ENCODE measurements at places on chromosomes 11 and 22.
A peak's percentile ranks its signal among the peaks of the same experiment; 100 is the strongest.

DNA sequence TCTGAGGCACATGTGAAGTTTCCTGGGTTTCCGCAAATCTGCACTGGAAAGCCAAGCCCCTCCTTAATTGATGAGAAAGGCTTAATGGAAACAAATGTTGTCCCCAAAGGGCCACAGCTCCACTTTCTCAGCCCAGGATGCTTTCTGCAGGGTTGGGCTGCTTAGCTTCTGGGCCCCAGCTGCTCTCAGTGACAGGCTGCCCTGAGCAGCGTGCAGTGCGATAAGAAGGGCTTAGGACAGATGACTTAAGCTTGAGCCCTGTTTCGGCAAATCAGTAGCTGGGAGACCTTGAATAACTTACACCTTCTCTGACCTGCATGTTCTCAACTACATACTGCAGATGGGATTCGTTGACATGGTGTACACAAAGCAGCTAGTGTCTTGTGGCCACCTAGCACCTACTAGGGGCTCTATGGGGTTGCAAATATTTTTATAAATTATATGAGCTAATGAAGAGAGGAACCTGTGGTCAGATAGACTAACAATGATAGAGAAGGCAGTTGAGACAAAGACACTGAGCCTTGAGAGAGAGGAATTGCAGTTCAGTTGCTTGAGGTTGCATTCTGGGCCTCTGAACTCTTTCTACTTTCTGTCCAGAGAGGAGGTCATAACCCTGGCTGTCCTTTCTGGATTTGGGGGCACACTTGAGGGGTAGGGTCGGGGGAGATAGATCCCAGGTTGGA lies 11.5 kb downstream of the STX3 start:
- no peak for DNase-seq

DNA sequence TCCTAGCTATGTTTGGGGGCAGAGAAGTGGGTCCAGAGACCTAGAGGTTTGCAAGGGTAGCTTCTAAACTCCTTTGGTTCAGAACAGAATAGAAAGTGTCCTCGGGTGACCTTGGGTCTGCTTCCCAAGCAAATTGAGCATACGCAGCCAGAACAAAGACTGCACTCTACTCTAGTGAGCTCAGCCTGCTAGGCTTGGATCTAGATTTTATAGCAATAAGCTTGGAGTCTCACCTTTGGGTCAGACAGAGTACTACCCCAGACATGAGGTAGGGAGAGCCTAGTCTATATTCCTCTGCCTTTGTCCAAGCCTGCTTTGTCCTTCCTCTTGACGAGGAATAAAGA lies 52.6 kb upstream of the ELF5 start:
- no peak for DNase-seq

- DNase-seq, result no peak
Measured at GRCh38 chr11:43894546-43894945, 13.9 kb downstream of the ALKBH3 start.

GRCh38 chr11:61126256-61126655 lies 24.0 kb downstream of the CD5 start:
- no peak for DNase-seq

- no peak for DNase-seq
Measured at GRCh38 chr11:68282141-68282860, 10.5 kb upstream of the C11orf24 start.

DNA sequence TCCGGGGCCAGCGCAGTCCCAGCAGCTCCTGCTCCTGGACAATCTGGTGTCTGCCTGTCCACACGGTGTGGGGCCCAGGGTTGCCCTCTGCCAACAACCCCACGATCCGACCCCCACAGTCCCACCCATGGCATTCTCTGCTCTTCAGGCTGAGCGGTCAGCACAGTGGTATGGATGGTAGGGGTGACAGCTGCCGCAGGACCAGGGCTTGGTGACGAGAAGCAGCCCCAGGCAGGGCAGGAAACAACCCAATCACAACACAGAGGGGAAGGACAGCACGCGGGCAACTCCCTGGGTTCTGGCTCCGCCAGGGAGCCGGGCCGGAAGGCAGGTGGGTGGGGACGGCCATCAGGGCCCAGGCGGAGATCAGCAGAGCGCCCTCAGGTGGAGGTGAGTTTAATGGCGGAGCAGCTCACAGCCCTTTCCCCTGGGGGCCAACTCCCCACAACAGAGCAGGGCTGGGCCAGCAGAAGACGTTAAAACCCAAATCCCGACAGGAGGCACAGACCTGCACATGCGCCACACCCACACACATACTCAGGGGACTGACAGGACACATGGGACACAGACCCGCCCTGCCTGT lies 5.3 kb upstream of the CHADL start:
- DNase-seq, result no peak

DNA sequence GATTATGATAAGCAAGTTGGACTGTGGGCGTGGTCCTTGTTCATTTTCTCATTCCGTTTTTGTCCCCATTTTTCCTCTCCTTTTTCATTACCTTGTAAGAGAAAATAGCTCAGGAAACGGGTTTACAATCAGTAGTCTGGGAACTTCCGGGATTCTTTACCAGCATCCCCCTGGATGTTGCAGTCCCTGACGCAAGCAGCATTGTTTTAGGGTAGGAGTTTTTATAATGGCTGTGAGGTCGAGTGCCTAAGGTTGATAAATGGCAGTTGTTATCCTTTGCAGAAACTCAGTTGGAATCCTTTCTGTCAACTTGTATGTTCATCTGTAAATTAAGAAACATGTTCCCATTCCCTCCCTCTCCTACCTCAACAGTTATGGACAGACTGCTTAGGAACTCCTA lies 68.3 kb downstream of the ARHGEF12 start:
- no peak for DNase-seq

DNA sequence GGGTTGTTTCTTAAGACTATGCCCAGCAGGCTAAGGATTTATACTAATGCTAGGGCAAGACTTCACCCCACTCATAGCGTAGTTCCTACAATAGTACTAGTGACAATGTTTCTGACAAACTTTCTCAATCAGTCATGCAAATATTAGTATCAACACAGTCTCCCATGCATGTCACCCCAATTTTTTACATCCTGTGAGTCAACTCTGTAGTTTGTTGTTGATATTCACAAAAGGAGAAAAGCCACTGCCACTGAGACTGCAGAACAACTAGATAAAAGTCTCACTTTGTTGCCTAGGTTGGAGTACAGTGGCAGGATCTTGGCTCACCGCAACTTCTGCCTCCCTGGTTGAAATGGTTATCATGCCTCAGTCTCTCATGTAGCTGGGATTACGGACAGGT lies 155.2 kb downstream of the RBFOX2 start:
- DNase-seq, result no peak

DNA sequence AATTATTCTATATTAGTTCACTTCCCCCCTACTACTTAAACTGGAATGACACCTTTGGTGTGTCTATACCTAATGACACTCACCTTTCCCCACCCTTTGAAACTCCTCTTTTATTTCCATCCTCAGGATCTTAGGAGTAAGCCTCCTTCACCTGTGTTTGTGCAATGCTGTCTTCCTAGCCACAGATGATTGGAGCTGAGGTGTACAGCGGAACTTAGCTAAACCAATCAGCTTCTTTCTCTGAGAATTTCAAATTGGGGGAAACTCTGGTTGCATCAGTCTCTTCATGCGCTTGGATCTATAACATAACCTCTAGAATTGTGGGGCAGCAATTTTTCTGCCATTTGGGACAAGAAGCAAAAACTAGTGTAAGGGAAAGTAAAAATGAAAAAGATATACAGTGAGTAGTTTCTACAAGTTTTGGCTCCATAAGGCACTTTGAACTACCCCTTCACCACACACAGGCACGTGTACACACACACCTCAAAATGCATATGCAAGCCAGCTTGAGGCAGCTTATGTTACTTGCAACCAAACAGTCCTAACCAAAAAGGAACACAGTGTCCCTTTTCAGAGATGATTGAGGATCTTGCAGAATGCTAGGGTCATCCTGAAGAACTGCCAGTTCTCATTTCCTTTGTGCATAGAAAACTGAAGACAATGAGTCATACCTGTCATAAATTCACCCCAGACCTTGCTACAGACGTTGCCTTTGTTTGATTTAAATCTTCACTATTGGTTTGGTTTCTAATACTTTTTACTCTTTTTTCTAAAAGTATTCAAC lies 36.0 kb upstream of the LDLRAD3 start:
- no peak for DNase-seq

- no peak for DNase-seq
Measured at GRCh38 chr11:85170184-85170583, 457.0 kb downstream of the DLG2 start.

- peak; percentile 91 for DNase-seq
Measured at GRCh38 chr11:85663753-85664614, 945 bp downstream of the CREBZF start.

DNA sequence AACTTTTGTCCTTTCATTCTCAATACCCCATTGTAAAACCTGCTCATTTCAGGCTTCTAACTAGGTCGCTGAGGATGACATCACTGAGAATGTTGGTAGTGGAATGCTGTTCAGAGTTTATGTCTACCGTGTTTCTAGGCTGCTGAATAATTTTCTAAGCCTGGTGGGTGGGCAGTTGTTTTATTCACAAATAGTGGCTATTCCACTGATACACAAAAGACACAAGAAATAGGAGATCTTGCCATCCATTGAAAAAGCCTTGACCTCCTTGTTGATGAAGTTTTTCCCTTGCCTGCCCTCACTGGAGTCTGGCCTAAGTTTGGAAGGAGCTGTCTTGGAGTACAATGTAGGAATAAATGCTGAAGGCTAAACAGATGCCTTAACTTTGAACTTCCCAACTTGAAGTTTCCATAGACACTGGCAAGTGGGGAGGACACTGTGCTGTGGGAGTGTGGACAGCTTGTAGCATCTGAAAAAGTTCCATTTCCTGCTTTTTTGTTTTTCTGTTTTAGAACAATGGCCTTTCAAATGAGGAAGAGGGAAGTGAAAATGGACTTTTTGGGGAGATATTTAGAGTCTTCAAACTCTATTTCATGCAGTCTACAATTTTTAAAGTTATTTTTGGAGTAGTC lies 59.2 kb downstream of the TRIM44 start:
- DNase-seq, result no peak

Measured in activated CD8-positive, alpha-beta memory T cell treated with anti-CD3 and anti-CD28 coated beads for 24 hours (primary cell).